ENCODE measurements at places on chromosomes 12 and 14.

DNA sequence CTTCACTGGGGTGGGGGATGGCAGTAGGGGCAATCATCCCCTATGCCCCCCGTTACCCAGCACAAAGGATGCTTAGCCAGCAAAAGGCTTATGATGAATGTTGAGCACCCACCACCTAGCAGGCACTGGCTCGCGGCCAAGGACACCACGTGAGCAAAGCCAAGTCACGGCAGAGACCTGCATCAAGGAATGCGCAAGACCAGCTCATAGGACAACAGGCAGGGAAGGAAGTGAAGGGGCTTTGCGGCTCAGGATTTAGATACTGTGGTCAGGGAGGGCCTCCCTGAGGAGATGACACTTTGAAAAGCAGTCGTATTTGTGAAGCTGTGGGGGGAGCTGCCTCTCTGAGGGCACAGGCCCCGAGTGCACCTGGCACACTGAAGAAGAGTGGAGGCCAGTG, 32.8 kb downstream of the SH2B3 start:
- DNase-seq, result peak; percentile 93

- no peak for DNase-seq
Observed at GRCh38 chr14:73740618-73741326, 26.6 kb upstream of the PNMA1 start.

DNA sequence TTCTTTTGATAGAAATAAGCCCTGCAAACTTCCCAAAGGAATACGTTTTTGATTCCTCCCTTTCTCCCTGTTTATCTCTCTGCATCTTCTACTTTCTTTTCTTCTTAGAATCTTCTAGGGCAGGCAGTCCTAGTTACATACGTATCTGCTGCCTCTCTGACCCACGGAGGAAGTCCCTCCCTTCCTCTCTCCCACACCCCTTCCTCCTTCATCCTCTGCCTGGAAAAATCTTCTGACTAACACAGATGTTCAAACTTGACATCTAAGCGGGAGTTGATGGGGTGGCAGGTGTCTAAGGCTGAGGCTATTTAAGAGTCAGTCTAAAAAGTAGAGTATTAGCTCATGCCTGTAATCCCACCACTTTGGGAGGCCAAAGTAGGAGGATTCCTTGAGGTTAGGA, 88.6 kb downstream of the MAP1LC3B2 start:
- DNase-seq, result peak; percentile 50

DNA sequence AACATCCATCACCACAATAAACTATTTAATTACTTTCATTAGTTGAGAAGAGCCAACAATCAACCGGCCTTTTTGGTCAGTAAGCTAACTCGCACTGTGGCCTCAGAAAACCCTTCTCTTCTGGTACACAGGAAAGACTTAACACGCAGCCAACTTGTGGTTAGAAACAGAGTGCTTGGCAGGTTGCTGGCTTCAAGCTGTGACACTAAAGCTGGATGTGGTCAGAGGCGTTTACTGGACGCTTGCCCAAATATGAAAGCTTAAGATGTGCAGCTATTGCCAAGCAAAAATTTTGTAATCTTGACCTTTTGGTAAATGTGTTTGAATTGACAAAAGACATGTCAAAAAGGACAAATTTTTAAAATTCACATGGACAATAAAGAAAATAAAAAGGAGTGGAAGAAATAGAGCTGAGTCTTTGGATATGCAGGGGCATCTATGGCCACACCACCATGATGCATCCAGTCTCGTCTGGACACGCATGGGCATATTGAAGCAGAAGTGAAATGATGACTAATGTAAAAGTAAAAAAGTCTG, 2.6 kb upstream of the KLRK1 start:
- peak; percentile 70 for DNase-seq

GRCh38 chr12:81617915-81618314, 141.2 kb downstream of the PPFIA2 start:
- no peak for DNase-seq

DNA sequence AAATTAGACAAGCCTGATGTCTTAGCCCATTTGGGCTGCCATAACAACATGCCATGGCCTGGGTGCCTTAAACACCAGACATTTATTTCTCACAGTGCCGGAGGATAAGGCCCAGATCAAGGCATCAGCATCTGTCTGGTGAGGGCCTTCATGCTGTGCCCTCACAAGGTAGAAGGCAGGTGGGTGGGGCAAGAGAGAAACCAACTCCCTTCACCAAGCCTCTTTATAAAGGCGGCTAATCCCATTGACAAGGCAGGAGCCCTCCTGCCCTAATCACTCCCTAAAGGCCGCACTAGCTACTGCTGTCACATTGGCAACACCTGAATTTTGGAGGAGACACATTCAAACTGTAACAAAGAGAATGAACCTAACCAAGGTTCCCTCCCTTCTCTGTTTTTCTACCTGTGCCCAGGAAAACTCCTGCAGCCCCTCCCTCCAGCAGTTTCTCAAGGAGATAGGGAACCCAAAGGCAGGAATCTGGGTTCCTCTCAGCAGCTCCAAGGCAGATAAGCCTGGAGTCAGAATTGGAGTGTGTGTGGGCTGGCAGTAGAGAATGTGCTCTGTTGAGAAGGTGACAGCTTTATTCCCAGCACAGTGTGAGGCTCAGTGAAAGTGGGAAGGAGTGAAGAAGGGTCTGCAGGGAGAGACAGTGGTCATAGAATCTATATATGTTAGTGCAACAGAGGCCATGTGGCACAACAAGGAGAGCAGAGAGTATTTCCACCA, 21.7 kb upstream of the GPATCH2L start:
- DNase-seq, result no peak

DNA sequence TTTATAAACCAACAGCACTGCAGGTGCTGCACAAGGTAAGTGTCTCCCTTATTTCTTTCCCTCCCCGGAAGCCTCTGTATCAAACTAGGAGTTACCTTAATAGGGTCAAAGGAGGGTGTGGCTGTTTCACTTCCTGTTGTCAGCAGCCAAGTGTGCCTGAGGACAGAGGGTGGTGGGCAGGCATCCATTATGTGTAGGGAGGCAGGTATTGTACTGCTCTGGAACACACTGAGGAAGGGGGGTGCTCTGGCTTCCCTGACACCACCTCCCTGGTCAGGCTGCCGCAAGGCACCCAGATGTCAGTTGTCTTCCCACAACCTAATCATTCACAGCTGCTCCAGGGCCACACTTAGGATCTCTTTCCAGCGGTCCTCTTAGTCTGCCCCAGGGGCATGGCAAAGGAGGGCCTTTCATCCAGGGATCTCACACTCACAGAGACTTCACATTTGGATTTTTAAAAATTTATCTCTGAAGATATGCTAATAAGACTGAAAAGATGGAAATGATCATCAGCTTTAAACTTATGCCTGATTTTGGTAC, 132.0 kb upstream of the ARHGAP5 start:
- no peak for DNase-seq

DNA sequence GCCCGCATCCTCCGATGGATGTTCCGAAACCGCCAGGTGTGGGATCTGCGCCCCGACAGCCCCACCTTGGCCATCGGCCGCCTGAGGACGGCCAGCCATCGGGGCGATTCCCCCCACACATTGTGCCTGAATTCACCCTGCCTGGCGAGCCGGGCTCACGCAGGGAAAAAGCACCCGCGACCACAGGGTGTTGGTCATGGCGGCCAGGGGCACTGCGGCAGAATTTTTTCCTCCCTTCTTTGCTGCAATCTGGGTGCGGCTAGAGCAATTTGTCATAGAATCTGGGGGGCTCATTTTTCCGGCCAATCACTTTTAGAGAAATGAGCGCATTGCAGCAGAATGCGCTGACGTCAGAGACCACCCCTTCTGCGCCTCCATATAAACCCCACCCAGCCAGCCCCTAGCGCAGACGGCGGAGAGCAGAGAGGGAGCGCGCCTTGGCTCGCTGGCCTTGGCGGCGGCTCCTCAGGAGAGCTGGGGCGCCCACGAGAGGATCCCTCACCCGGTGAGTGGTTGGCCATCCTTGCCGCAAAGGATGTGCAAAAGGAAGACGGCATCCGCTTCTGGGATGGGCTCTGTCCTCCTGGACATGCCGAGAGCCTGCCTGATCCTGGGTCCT, at the start of gene MEG3:
MEG3 (plus strand) TSS at position 406 of the 619 bp plus-strand sequence.
- DNase-seq, result no peak

GRCh38 chr12:22578328-22578727, 34.0 kb upstream of the C2CD5 start:
- DNase-seq, result no peak

DNA sequence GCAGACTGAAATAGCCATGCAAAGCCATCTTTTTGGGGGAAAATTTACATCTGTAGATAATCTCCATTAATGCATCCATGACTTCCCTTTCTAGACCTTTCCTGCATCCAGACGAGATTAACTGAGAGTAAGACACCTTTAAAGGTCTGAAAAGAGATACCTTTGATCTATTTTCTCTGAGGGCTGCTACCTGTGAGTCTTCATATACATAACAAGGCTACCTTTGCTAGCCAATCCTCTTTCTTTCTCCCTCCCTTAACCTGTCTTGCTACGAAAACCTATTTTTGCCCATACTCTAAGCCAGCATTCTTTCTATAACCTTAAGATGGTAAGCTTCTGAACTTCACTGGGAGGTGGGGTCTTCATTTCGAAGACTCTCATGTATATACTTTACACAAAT, 908.5 kb upstream of the FBXO33 start:
- no peak for DNase-seq

DNA sequence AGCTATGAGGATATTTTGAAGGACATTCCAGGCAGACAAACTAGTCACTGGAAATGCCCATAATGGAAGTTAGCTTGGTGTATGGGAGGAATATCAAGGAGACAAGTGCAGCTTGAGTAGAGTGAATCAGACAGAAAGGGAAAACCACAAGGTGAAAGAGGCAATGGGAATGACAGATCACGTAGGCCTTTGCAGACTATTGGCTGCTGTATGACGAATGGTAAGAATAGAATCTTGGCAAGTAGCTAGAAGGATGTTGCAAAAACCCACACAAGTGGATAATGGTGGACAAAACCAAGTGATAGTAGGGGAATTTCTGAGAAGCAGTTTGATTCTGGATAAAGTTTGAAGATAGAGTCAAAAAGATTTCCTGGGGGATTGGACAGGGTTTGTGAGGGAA, 196.9 kb upstream of the NOVA1 start:
- no peak for DNase-seq

DNA sequence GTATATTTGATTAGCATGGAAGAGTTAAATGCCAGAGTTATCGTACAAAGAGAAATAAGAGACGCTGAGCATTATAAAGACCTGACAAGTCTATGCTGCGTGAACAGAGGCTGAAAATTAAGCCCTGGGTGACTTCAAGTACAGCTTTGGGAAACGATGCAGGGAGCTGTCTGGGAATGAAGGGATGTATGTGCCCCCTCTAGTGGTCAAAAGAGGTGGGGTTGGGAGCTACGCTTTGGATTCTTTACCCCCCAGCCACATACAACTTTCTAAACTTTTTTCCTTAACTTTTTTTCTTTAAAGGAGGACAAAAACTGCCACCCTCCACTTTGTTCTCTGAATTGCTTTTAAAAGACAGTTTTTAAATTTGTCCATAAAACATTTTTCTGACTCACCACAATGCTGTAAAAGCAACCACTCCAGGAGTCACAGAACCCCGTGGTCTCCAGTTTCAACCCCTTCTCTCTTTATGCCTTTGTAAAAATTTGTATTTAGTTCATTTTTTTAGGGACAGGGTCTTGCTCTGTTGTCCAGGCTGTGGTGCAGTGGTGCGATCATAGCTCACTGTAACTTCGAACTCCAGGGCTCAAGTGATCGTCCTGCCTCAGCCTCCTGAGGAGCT, 59.4 kb downstream of the ZNF664 start:
- DNase-seq, result peak; percentile 78

- no peak for DNase-seq
Observed at GRCh38 chr12:105477873-105478272, 147.4 kb downstream of the C12orf75 start.

DNA sequence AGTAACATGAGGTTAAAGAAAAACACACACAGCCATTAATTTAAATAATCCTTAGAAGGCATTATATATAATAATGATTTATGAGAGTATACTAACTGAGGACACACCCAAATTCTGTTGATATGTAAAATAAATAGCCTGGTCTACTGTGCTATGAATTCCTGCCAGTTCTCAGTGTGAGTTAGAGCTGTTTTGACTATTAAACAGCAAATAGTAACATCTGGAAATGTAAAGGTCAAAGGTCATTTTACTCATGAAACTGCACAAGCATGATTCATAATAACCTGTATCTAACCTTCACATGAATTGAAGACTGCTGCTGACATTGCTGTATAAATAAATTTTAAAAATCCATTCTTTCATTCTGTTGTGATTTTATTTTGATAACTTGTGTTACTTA, 966.7 kb downstream of the SLC6A15 start:
- DNase-seq, result no peak

GRCh38 chr12:11958221-11959091, 112.3 kb upstream of the BCL2L14 start:
- peak; percentile 30 for DNase-seq

GRCh38 chr14:89881839-89882238, 72.7 kb downstream of the EFCAB11 start:
- no peak for DNase-seq

DNA sequence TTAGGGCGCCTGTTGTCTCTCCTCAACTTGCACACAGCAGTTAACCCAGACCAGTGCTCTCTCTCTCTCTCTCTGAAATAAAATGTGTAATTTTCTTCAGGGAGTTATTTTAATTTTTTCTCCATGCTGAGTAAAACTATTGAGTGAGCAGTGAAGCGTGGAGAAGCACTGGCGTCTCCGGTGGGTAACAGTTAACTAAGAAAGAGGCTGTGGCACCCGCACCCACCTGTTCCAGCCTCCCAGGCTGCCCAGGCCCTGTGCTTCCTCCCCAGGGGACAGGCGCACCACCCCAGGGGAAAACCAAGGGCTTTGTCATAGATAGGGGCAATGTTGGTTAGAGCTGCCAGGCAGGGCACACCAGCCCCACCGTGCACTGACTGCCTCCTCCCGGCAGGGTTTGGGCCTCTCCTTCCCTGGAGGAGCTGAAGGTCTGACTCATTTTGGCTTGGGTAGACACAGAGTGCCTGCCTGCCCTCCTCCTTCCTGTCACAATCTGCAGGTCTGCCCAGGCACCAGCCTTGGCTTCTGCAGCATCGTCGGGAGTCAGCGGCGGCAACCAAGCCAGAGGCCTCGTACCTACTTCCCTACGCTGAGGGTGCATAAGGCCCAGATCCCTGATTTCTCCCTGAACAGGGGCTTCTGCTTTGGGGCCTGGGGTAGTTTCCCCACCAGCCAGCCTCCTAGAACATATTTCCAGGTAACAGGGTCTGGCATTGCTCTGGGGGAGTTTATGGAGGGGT, 3.9 kb downstream of the HOXC5 start:
- DNase-seq, result no peak

DNA sequence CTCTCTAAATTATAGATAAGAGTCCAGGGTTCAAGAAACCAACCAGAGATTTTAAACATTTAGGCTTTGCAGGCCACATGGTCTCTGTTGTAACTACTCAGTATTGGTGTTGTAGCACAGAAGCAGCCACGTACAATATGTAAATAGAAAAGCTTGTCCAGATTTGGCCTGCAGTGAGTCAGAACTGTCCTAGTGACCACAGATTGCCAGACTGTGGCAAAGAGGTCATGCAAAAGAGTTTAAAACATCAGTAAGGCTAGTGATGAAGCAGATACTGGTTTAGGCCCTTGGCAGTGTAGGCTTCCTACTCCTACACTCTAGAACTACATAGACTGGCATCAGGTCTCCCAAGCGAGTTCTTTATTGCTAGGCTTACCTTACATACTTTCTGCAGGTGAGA, 117.6 kb upstream of the GARIN6 start:
- no peak for DNase-seq

GRCh38 chr12:55673638-55674037, 34.1 kb downstream of the ITGA7 start:
- DNase-seq, result peak; percentile 41

GRCh38 chr14:54718046-54718445, 151.1 kb downstream of the SAMD4A start:
- DNase-seq, result no peak
